ENCODE measurements at places on chromosomes 5 and 9.

DNA sequence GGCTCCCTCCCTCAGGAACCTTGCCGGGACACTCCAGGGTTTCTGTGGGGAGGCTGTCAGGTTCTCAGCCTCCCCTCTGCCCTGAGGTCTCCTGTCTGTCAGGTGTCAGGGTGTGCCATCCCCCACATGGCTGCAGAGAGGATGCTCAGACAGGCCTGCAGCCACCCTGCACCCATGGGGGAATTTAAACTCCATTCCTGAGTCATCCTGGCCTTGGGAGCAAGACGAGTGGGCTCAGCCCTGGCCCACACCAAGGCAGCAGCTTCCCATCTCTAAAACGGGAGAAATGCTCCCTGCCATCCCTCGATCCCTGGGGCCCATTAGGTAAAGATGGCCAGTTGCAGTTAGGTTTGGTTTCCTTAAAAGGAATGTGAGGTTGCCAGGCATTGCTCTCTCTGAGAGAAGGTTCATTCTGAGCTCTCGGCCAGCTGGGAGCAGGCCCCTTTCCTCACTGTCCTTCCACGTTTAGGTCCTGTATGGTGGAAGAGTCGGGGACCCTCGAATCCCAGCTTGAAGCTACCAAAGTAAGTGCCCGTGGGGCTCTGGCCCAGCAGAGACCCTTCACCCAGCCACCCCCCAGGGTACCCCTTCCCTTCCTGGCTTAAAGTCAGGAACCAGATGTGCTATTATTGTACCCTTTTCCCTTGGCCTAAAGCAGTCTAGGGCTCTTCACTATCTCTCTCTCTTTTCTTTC is 26.6 kb downstream of the DYNC2I2 start:
- no peak for DNase-seq

- DNase-seq = no peak
These were observed 71.8 kb downstream of the PHF2 start for GRCh38 chr9:93648181-93648580.

DNA sequence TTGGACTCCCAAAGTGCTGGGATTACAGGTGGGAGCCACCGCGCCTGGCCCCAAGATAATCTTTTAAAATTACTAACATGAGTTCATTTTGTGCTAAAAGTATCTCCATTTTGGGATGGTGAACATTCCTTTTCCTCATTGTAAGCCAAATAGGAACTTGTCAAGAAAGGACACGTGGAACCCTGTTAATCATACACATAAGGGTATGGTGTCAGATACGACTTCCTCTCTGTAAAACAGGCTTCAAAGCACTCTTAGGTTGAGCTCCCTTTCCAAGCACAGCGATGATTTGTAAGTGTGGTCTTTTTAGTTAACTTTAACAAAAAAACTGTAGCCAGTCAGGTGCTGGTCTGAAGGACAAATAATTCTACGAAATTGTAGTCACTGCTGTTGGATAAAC is 132.7 kb downstream of the UNC13B start:
- no peak for DNase-seq

GRCh38 chr5:99721506-99721905 is 792.7 kb upstream of the CHD1 start:
- DNase-seq = no peak
